ENCODE measurements at places on chromosomes 7 and 10.

- DNase-seq = no peak
These were observed 64.7 kb upstream of the TNRC18 start for GRCh38 chr7:5488286-5488878.

GRCh38 chr10:7153750-7154149, 257.1 kb downstream of the SFMBT2 start:
- no peak for DNase-seq

- DNase-seq = no peak
These were observed 8.5 kb downstream of the GPER1 start for GRCh38 chr7:1096156-1097119.

DNA sequence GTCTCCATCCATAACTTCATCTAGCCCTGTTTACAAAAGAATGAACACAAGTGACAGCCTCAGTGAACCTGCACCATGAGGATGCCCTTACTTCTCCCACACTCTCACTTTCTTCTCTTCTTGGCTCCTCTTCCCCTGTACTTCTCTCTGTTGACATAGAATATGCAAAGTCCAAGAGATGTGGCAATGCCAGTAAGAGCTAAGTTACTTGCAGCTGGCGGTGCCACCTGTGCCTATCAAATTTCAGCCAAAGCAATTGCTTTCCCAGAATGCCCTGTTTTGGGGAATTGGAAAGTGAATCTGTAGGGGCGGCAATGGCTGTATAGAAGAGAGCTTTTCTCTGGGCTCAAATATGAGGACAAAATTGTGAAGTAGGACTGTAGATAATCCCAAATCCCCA, 557.8 kb downstream of the AUTS2 start:
- no peak for DNase-seq

DNA sequence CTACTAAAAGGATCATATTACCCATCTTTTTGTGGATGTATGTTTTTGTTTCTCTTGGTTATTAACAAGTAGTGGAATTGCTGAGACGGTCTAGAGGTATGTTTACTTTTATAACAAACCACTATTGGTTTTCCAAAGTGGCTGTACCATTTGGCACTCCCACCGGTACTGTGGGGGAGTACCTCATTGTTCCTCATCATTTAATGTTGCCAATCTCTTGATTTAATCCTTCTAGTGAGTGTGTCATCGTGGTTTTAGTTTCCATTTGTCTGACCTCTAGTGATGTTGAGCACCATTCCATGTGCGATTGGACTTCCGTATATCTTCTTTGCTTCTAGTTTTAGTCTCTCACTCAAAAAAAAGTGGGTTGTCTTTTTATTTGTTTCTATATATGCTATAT, 50.4 kb downstream of the RBM33 start:
- DNase-seq = peak; percentile 10

DNA sequence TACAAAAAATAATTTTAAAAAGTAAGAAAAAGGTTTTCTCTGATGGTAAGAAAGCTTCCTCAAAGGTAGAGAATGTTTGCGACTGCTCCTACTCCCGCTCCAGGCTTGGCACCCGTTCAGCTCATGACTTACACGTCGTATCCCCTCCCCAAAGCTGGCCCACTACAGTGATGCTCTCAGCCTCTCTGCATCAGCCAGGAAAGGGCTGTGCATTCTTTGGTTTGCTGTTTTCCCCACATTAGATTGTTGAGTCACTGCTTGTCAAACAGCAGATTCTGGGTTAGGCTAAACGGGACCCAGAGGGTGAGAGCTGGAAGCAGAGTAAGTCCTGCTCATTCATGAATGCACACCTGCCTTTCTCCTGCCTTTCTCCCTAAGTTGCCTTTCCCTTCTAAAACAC, 54.7 kb upstream of the NMT2 start:
- no peak for DNase-seq

GRCh38 chr7:87032604-87033339, 26.7 kb downstream of the ELAPOR2 start:
- no peak for DNase-seq

- no peak for DNase-seq
These were observed 886.1 kb downstream of the SORCS1 start for GRCh38 chr10:106278383-106278782.

DNA sequence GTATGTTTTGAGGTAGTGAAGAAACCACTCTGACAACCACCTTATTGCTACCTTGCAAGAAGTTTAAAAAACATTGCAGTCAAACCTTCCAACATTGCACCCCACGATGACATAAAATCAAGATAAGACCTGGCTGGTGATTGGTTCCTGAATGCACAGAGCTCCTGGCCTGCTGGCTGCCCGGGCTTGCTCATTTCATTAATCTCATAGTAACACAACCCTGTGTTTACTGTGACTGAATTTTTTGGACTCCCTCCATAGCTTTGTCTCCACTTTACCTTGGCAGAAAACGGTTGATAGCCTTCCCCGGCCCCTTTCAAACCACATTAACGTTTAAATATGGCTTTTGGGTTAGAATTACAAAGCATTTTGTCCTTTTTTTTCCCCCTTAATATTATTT, 27.5 kb downstream of the VWA2 start:
- no peak for DNase-seq

DNA sequence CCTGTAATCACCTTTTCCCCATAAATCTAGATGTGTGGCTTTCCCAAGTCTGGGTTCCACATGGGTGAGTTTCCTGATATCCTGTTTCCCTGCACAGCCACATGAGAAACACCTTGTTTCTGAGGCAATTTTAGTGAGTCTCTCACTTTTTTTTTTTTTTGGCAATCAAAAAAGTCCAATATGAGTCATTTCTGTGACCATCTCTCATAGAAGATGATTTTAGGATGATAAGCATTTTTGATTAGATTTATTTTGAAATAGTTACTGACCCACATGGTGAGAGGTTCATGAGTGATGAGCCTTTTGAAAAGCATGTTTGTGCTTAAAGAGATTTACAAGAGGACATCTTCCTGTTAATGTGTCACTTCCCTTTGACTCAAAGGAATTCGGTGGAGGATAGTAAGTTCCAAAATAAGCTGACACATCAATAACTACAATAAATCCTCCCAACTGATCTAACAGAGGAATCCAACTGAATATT, 464.0 kb downstream of the INHBA start:
- no peak for DNase-seq

GRCh38 chr7:28626624-28627262, 214.4 kb downstream of the CREB5 start:
- no peak for DNase-seq

- peak; percentile 26 for DNase-seq
These were observed 10.3 kb downstream of the HUS1 start for GRCh38 chr7:47968847-47969774.

- no peak for DNase-seq
These were observed 8.5 kb downstream of the CNOT4 start for GRCh38 chr7:135501402-135501801.

DNA sequence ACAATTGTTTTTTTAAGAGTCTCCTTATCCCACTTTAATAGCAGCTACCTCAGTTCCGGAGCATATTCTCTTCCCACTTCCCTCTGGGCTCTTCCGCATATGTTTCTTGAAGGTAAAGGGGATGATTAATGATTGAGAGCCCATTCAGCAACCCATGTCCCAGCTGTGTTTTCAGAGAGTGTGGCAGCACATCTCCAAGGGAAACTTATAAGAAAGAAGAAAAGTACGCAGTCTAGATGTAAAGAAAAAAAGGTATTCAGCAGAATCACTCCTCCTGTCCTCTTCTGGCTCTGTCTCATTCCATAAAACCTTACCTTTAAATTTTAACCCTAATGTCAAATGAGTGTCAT, 9.7 kb upstream of the ANKRD7 start:
- DNase-seq = no peak

DNA sequence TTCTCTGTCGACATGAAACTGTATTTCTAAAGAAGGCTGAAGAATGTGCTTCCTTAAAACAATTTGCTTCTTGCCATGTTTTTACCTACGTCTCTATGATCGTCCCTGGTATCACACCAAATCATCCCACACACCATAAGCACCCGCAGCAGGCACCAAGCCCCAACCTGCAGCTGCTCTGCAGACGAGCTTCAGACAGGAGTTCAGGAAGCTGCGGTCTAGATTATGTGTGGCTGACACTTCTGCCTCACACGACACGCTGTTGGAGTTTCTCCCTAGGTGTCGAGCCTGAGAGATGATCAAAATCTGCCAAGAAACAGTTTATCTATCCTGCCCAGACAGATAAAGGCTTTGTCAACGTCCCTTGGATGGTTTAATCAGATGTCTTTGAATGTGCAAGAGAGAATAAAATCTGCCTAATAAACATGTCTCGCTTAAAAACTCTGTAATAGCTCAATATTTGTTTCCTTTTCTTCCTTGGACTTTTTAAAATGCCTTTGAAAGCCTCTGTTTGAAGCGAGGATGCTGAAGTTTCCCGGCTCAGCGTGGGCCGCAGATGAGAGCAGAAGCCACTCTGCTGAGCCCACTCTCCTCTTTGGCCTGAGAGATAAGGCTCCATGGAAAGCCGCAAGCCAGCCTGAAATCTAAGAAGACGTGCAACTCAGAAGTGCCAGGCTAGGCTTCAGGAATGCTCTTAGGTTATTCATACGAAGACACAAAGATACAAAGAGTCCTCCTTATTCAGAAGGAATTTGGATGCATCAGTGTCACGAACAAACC, 158.3 kb upstream of the PFKP start:
- DNase-seq = no peak

- DNase-seq = peak; percentile 17
These were observed at the start of gene CNTNAP2 for GRCh38 chr7:146116521-146117222. TSS of gene CNTNAP2 (plus strand) at chr7:146116801. CDS start at chr7:146116877, 76 bp downstream.

GRCh38 chr7:121547544-121548092, 151.5 kb upstream of the FAM3C start:
- no peak for DNase-seq

GRCh38 chr10:127798111-127798510, 61.1 kb downstream of the FOXI2 start:
- DNase-seq = no peak

- DNase-seq = no peak
These were observed 118.1 kb downstream of the GATA3 start for GRCh38 chr10:8172604-8173003.

DNA sequence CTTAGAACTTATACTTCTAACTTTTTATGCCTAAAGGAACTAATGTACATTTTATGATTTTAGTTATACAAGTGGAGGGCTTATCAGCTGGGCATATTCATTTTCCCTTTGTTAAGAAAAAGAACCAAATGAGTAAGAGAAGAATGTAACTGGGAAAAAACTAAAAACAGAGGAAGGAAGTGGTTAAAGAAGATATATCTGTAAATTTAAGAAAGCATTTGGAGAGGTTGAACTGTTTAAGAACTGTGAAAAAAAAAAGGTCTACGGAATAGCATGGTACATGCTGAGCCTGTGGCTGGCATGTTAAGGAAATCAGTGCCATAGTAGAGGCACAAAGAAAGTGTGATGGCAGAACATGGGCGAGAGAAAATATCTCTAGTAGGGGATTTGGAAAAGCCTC, 6.2 kb downstream of the MDFIC start:
- no peak for DNase-seq

DNA sequence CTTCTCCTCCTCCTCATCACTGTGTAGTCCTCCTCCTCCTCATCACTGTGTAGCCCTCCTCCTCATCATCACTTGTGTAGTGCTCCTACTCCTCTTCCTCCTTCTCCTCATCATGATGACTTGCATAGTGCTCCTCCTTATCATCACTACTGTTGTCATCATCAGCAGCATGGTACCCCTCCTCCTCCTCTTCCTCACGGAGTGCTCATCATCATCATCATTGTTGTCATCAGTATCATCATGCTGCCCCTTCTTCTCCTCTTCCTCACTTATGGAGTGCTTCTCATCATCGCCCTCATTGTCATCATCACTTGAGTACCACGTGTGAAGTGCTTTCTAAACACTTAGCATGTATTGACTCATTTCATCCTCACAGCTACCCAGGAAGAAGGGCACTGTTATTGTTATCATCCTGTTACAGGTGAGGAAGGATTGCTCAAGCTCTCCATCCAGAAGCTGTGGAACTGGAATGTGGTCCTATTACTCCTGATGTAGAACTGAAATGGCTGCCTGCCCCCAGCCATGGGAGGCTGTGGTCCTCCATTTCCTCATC, 122.8 kb upstream of the SHH start:
- DNase-seq = no peak

DNA sequence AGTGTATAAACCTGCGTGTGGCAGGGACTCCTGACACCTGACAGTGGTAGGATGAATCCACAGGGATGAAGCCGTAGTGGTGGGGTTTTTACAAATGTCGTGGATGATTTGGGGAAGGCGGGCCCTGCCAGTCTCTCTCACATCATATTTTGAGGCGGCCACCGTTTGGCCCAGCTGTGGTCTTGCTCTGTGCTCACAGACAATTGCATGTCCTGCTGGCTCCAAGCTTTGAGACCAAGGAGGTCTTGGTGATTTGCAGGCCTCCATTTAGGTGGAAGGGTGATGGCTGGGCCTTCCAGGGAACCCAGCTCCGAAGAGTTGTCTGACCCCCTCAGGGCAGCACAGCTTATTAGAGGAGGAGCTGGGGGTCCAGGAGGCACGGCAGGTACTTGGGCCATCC, 151.1 kb upstream of the SHH start:
- DNase-seq = no peak

- no peak for DNase-seq
These were observed 32.8 kb upstream of the CDH23 start for GRCh38 chr10:71363936-71364335.

DNA sequence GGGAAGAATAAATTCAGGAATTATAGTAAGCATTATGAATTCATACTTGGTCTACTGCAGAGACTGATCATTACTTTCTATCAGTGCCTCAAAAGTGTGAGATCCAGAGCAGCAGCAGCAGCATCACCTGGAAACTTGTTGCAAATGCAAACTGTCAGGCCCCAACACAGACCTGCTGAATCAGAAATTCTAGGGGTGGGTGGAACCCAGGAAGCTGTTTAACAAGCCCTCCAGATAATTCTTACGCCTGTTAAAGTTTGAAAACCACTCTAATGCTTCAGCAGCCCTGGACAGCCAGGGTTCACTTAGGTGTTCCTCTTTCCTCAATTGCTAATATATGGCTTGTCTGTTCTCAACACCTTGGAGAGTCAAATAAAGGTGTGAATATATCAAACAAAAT, 19.5 kb downstream of the CACUL1 start:
- DNase-seq = no peak

DNA sequence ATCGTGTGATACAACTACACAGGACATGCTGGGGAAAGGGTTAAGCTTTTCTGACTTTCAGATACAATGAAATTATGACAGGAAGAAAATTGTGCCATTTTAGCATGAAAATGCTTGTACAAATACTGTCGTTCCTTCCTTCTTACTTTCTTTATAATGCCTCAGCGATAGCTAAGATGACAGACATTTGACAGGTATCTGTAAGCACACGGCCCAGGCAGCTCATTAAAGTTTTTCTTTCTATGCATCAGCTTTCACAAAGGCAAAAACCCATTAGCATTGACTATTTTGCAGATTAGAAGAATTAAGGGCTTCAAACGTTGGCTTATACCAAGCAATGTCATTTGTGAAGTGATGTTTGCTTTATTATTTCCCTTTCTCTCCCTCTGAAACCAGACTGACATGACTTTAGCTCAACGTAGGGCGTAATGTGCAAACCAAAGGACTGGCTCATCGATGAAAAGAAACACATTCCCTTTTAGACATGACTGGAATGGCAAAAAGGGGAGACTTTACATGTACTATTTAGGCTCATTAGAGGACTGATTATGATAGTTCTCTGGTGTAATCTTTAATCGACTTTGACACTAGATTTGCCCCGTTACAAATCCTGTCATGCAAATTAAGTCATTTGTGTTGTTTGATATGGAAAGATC, 258.4 kb upstream of the SP8 start:
- DNase-seq = no peak

GRCh38 chr10:88608780-88609179, 22.2 kb downstream of the LIPJ start:
- no peak for DNase-seq

Data from brain pericyte (primary cell).